ENCODE measurements at places on chromosomes 7 and 10. TPM values are rescaled to one million over a fixed set of nuclear protein-coding genes. Genes with fewer than 3 reads are reported as not detected.

GRCh38 chr10:28926932-28927331 lies 249.6 kb downstream of the BAMBI start:
- no peak for DNase-seq
- H3K27me3 ChIP-seq: no peaks in the 10 kb centered on the region

GRCh38 chr7:50782375-50783208 lies at the start of gene GRB10:
Gene GRB10 (minus strand): TSS chr7:50782896. CDS start chr7:50732322, 50,574 bp downstream.
- H3K27ac ChIP-seq: no peak within 1 kb of the TSS
- peak; percentile 76 for DNase-seq
- H3K36me3 ChIP-seq: no peaks in the 10 kb centered on the region
- peak within 1 kb of the TSS; percentile 74 for H3K4me3 ChIP-seq
- no peaks in the 10 kb centered on the region for H3K4me1 ChIP-seq

DNA sequence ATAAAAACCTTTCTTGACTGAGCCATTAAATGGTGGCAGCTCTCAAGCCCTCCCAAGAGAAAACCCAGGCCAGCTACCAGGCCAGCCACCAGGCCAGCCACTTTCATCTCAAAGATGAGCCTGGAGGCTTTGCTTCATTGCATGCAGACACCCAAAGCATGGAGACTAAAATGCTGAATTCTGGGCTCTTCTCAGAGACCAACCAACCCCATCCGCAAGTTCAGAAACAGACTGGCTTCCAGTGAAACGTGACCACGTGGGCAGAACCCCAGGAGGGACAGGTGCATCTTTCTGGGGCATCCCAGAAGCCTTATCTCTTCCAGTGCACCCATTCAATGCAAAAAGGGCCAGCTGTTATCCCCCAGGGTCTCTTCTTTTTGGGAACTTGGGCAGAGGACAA lies 20.9 kb downstream of the CHST15 start:
- peaks cover 72% of the 10 kb centered on the region for H3K27me3 ChIP-seq
- no peak overlapping the region for H3K4me3 ChIP-seq
- DNase-seq: no peak
- no peaks in the 10 kb centered on the region for H3K4me1 ChIP-seq
- H3K27ac ChIP-seq: no peak overlapping the region

GRCh38 chr10:123428391-123428790 lies 237.8 kb upstream of the GPR26 start:
- H3K4me1 ChIP-seq: no peaks in the 10 kb centered on the region
- H3K4me3 ChIP-seq: no peak overlapping the region
- DNase-seq: no peak
- H3K36me3 ChIP-seq: no peaks in the 10 kb centered on the region
- peaks cover 38% of the 10 kb centered on the region for H3K27me3 ChIP-seq

GRCh38 chr7:102064361-102065025 lies 222.2 kb upstream of the SH2B2 start:
- peaks cover 10% of the 10 kb centered on the region for H3K4me1 ChIP-seq
- no peaks in the 10 kb centered on the region for H3K36me3 ChIP-seq
- H3K27ac ChIP-seq: peak overlapping the region; percentile 12
- H3K27me3 ChIP-seq: no peaks in the 10 kb centered on the region
- peak; percentile 42 for DNase-seq

GRCh38 chr10:121433965-121434364 lies 164.3 kb downstream of the FGFR2 start:
- H3K27me3 ChIP-seq: no peaks in the 10 kb centered on the region
- no peak overlapping the region for H3K4me3 ChIP-seq
- H3K27ac ChIP-seq: no peak overlapping the region
- H3K36me3 ChIP-seq: no peaks in the 10 kb centered on the region
- H3K4me1 ChIP-seq: no peaks in the 10 kb centered on the region

DNA sequence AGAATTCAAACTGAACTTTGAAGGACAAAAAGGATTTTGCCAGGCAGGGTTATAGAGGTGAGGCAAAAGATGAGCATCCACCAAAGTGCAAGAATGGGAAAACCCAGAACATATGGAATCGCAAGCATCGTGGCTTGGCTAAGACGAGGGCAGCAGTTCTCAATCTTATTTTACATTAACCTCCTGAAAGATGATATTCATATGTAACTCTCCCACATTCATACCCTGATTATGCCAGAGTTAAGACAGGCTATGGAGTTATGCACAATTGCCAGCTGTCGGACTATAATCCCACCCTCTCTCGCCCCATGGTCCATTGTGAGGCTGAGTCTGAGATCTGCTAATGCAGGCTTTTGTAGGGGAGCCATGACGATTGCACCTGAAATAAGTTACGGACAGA lies 21.2 kb upstream of the ASAH2 start:
- H3K27ac ChIP-seq: no peak overlapping the region
- no peaks in the 10 kb centered on the region for H3K36me3 ChIP-seq
- H3K4me3 ChIP-seq: no peak overlapping the region
- DNase-seq: no peak
- no peaks in the 10 kb centered on the region for H3K4me1 ChIP-seq

Gene APBB1IP
- 25.0 TPM for polyA plus RNA-seq
